Effector memory CD4-positive, alpha-beta T cell (primary cell): ENCODE measurements at places on chromosomes 12 and 14.

- no peak for DNase-seq
- H3K36me3 ChIP-seq, result no peaks in the 10 kb centered on the region
- no peaks in the 10 kb centered on the region for H3K4me1 ChIP-seq
- H3K27ac ChIP-seq, result no peak overlapping the region
- peaks cover 3% of the 10 kb centered on the region for H3K27me3 ChIP-seq
- H3K4me3 ChIP-seq, result no peak overlapping the region
Measured at GRCh38 chr14:106808907-106809306, 1282.5 kb downstream of the TMEM121 start.

GRCh38 chr14:88933191-88933590 is 108.7 kb downstream of the TTC8 start:
- H3K27ac ChIP-seq, result no peak overlapping the region
- H3K4me1 ChIP-seq, result no peaks in the 10 kb centered on the region
- H3K4me3 ChIP-seq, result no peak overlapping the region
- H3K27me3 ChIP-seq, result peaks cover 4% of the 10 kb centered on the region
- no peaks in the 10 kb centered on the region for H3K36me3 ChIP-seq

- no peaks in the 10 kb centered on the region for H3K27me3 ChIP-seq
- no peak for DNase-seq
Measured at GRCh38 chr12:130835436-130835835, 3.6 kb downstream of the STX2 start.

DNA sequence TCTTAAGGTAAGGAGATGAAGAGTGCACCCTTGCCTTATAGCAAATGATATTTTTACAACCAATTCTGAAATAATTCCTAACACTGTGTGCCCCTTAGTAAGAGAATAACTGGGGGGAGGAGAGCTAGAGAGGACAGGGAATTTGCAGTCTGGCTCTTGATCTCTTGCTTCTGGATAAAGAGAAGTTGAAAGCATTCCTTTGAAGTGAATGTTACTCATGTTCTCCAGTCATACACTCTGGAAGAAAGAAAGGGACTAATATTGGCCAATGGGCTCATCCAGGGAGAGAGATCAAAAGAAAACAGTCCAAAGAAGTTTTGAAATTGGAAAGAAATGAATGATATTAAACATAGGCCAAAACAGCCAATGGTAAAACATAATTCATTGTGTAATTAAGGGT is 25.3 kb downstream of the C12orf75 start:
- no peak overlapping the region for H3K27ac ChIP-seq
- no peak overlapping the region for H3K4me3 ChIP-seq
- H3K36me3 ChIP-seq, result no peaks in the 10 kb centered on the region
- H3K4me1 ChIP-seq, result no peaks in the 10 kb centered on the region

DNA sequence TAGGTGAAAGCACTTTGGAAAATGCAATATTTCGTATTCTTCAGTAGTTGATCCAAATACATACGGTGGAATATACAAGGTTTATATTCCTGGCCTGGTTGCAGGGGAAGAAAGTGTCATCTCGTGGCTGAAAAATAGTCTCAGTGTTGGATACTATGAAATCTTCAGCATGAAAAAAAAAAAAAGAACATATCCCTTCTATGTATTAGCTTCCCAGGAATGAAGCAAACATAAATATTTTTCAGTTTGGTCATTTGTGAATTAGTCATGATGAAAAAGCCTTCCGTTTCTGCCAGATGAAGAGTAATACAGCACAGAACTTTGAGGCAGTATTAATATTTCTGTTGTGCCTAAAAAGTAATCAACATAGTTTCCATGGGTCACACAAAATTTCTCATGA is 36.7 kb downstream of the FLRT2 start:
- H3K36me3 ChIP-seq, result no peaks in the 10 kb centered on the region
- no peaks in the 10 kb centered on the region for H3K4me1 ChIP-seq
- H3K27ac ChIP-seq, result no peak overlapping the region
- no peak overlapping the region for H3K4me3 ChIP-seq

DNA sequence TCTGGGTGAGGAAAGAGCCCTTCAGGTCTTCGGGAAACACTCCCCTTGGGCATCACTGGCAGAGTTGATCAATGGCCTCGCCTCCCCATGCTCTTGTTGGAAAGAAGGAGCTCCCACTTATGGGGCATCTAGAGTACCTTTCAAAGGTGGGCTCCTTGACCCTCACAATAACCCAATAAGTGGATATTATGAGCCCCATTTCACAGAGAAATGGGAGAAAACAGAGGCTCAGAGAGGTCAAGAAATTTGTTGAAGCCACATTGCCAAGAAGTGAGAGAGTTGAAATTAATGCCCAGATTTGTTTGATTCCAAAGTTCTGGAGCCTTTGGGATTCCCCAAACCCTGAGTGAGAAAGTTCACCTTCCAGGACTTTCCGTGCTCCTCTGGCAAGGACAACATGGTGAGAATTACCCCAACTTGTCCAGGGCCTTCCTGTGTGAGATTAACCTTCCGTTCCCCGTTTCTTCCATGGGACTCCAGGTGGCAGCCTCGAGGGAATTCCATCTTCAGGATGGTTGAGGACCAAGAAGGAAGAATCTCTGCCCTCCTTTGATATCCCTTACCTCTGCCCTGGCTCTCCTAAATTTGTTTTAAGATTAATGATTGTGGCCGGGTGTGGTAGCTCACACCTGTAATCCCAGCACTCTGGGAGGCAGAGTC is 7.5 kb upstream of the CHD4 start:
- DNase-seq, result no peak
- no peaks in the 10 kb centered on the region for H3K27me3 ChIP-seq

DNA sequence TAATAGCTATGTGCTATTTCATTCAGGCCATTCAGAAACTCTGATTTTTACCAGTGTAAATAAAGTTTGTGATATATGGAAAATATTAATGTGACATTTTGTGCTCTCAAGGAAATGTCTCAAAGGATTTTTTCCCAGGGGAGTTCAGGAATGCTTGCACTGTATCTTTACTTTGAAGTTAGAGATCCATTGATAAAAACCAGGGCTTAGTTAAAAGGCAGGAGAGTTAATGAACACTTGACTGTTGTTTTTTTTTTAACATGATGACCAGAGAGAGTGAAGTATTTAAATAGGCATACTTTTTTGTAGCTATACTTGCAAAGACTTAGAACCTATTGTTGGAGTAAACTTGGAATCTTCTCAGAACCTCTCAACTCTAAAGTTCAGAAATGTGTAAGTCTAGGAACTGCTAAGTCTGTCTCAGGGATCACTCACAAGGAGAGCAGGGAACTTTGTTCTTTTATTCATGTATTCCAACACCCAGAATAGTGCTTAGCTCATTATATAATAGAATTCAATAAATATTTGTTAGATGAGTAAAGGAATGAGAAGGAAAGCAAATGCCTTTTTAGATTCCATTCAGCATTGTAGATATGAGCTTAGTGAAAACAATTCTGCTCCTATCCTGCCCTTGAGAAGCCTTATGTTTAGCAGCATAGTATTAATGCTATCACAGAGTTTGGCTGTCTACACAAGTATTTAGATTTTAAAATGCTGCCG is 117.5 kb downstream of the DAAM1 start:
- H3K27me3 ChIP-seq, result no peaks in the 10 kb centered on the region
- DNase-seq, result no peak
- H3K4me1 ChIP-seq, result no peaks in the 10 kb centered on the region

DNA sequence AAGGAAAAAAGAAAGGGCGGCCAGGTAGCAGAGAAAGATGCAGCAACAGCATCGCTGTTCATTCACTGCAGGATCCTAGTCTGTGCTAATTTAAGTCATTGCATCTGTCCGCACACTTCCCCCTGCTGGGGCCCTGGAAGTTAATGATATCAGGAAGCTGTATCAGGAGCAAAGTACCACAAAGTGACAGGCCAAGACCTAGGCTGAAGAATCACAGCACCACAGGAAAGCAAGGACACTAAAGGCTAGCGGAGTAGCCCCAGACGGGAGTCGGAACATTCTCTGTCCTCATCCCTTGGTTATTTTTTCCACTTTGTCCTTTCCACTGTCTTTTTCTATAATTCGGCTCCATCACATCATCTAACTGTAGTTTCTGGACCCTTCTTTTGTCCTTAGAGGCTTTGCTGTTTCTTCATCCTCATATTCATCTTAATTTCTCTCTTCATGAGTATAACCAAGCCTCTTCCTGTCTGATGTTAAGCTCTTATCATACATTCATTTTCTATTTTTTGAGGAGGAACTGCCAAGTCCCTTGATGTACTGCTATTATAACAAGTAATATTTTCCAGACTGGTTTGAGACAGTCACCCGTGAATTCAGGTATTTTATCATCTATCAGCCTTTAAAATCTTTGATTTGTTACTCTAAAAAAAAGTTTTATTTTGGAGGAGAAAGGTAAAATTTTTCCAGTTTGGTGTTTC is 28.3 kb downstream of the DUSP16 start:
- peaks cover 7% of the 10 kb centered on the region for H3K4me1 ChIP-seq
- DNase-seq, result no peak
- peak overlapping the region; percentile 51 for H3K27ac ChIP-seq
- no peak overlapping the region for H3K4me3 ChIP-seq
- H3K36me3 ChIP-seq, result no peaks in the 10 kb centered on the region

DNA sequence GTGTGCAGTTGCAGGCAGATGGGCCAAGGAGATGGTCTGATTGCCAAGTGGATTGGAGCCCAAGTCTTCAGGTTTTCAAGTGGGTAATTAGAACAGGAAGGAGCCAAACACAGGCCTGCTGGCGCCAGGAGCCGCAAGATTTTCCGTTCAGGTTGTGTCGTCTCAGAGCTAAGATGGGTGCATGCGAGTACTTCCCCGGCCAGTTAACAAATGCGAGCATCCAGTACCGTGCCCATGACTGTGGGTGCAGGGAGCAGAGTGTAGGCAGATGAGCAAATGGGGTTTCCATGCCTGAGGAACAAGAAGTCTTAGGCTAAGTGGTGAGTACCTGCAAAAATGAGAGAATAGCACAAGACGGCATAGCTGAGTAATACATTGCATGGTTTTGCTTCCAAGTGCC is 90.5 kb downstream of the CHST11 start:
- H3K36me3 ChIP-seq, result no peaks in the 10 kb centered on the region
- no peak overlapping the region for H3K4me3 ChIP-seq
- DNase-seq, result no peak

DNA sequence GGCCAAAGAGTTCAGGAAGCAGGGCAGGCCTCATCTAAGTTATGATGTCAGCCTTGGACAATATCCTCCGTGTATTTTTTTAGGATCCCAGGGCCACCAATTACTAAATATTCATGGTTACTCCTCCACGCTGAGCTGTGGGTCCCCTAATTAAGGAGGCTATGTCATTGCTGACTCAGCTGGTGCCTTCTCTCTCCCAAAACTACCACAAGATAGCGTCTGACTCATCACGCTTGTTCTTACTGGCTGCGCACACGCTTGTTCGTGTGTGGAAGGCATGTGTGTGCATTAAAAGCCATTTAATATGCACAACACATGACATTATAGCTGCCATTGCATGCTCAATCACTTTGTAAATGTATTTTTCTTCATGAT is 78.3 kb downstream of the GSC start:
- peaks cover 9% of the 10 kb centered on the region for H3K27me3 ChIP-seq
- H3K27ac ChIP-seq, result no peak overlapping the region
- no peaks in the 10 kb centered on the region for H3K36me3 ChIP-seq
- H3K4me1 ChIP-seq, result peaks cover 6% of the 10 kb centered on the region
- no peak for DNase-seq

DNA sequence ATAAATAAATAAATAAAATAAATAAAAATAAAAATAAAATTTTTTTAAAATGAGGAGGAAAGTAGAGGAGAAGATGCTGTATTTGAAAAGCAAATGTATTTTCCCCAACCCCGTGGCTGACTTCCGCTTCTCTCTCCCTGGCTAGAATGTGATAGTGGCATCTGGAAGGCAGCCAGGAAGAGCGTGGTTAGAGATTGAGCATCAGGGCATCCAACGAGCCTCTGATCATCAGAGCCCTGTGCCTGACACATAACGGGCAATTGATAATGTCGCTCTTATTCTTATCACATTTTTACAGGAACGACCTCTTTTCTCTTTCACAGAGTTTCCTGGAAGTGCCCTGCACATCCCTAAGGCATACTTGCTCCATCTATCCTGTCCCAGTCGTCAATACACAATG is 496.9 kb upstream of the TMEM132C start:
- H3K27ac ChIP-seq, result no peak overlapping the region
- no peaks in the 10 kb centered on the region for H3K4me1 ChIP-seq
- no peaks in the 10 kb centered on the region for H3K27me3 ChIP-seq

GRCh38 chr14:95533391-95533821 is 1.4 kb upstream of the GLRX5 start:
- H3K4me3 ChIP-seq, result peak overlapping the region; percentile 73
- H3K27ac ChIP-seq, result peak overlapping the region; percentile 87

DNA sequence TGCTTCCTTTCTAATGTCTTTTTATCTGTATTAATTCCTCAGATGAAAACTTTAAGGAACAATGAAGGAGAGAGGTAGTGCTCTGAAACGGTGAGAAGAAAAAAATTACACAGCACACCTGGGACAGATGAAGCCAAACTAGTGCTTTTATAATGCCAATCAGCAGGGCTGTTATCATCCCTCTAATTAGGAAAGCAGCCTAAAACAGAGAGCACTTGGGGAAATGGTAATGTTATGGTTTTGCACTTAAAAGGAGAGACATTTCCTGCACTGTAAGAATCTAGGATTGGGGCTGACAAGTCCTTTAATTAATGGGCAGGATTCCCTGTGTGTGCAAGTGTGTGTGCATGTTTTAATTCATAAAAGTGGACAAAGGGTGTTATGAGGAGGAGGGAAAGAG is 4.8 kb upstream of the LMO3 start:
- H3K27me3 ChIP-seq, result no peaks in the 10 kb centered on the region
- no peak for DNase-seq
- no peaks in the 10 kb centered on the region for H3K36me3 ChIP-seq
- H3K27ac ChIP-seq, result no peak overlapping the region
- no peak overlapping the region for H3K4me3 ChIP-seq
- no peaks in the 10 kb centered on the region for H3K4me1 ChIP-seq

- no peak overlapping the region for H3K27ac ChIP-seq
- no peaks in the 10 kb centered on the region for H3K36me3 ChIP-seq
- H3K27me3 ChIP-seq, result peaks cover 6% of the 10 kb centered on the region
- no peak overlapping the region for H3K4me3 ChIP-seq
- no peaks in the 10 kb centered on the region for H3K4me1 ChIP-seq
Measured at GRCh38 chr14:60482743-60483142, 3.1 kb downstream of the C14orf39 start.

GRCh38 chr12:122956035-122956434 is 10.2 kb downstream of the ABCB9 start:
- H3K36me3 ChIP-seq, result no peaks in the 10 kb centered on the region
- H3K4me1 ChIP-seq, result no peaks in the 10 kb centered on the region
- H3K27ac ChIP-seq, result no peak overlapping the region

DNA sequence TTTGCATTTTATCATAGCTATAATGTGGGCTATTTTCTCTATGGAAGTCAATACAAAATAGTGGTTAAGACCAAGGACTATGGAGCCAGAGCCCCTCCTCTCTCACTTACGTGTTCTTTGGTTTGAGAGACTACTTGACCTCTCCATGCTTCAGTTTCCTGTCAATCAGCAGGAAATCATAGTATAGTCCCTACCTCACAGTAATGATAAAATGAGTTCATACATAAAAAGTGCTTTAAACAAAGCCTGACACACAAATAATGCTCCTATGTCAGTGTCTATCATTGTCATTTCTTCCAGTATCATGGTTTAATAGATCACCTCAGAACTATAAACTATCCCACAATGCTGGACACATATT is 90.4 kb downstream of the MED13L start:
- H3K27ac ChIP-seq, result peak overlapping the region; percentile 6
- H3K27me3 ChIP-seq, result no peaks in the 10 kb centered on the region
